Activated T-cell treated with anti-CD3 and anti-CD28 coated beads, Interleukin-2, amount 50 U/mL, for 4 hours (primary cell): ENCODE measurements at places on chromosomes 1 and 21. TPM values are rescaled to one million over a fixed set of nuclear protein-coding genes. Genes with fewer than 3 reads are reported as not detected.

DNA sequence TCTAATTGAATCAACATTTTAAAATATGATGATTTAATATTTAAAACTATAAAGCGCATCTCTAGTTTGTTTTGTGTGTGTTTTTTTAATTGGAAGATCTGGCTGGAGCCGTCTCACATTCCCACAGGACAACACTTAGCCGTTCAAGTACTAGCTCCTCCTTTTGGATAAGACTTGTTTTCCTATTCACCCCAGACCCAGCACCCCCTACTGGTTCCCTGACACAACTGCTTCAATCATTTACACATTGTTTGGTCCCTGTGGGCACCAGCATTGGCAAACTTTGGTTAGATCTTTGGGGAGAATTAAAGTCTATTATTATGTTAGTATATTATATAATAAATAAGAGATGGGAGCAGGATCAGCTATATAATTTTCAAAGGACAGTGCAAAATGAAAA, 34.5 kb downstream of the TYW3 start:
- no peak for DNase-seq

DNA sequence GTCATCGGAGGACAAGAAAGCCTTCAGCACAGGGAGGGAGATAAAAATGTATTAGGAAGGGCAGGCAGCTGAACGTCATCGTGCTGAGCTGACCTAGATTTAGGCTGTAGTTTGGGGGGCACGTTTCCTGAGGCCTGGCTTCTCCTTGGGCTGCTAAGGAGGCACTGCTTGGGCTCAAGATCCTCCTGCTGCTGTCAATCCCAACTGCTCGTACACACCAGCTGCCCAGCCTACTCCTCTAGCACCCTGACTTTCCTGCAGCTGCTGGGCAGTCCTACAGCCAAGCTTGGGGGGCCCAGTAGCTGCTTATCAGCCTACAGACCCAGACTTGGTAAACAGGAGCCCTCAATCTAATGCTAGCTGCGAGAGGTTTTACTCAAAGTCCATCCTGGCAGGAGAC, 6.2 kb downstream of the TMEM35B start:
- no peak for DNase-seq

DNA sequence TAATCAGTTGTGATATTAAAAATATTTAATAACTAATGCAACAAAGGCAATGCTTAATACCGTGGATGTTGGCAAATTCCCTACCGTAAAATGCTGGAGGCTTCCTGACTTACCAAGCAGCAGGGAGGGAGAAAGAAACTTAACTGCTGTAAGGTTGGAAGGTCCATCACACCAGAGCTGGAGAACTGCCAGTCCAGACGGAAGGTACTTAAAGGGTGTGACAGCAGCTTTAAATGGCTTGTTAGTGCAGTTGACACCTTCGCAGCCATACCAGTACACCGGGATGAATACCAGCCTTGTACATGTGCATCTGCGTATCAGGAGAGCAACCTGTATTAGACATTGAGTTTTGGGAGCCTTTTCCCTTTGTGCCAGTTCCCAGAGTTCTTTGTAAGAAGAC, 269.5 kb upstream of the NCAM2 start:
- no peak for DNase-seq

Gene AKR7A3
- 1.3 TPM for total RNA-seq

DNA sequence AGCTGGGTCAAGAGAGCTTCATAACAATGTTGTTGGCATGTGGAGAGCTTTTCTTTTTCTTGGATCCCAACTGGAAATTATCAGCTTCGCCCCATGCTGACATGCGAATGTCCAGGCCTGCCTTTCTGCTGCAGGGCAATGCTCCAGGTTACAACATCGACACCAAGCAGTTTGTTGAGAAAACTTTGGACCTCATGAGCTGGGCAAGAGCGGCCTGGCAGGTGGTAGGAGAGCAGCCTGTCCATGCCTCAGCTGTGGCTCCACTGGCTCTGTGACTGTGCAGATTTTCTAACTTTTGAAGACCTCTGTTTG, 41.4 kb downstream of the MTARC1 start:
- DNase-seq: no peak

DNA sequence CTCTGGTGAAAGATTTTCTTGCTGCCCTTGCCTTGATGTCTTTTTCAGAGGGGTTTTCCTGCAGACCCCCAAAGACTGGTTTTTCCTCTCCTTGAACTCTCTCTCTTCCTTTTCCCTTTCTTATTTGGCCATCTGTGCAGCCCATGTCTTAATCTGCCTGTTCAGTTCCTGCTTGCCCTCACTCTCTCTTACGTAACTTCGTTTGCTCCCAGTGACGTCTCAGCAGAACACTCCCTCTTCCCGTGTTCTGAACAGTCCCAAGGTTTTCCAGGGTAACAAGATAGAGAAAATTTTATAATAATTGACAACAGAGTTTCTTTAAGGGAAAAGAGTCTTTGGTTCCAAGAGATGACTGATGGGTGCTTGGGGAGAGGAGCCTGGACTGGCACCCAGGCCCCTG, 109.1 kb upstream of the LMO4 start:
- DNase-seq: no peak

DNA sequence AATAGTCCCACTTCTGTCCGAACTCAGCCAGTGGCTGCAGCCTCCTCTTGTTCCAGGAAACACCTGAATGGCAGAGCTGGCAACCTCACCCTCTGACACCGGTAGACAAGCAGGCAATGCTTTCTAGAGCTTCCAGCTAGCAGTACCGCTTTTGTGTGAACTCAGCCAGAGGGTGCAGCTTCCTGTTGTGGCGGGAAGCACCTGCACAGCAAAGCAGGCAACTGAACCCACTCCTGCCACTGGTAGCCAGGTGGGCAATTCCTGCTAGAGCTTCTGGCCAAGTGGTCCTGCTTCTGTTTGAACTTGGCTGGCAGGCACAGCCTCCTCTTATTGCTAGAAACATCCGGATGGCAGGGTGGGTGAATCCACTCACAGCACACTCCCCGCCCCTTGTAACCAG, 40.1 kb upstream of the TMPRSS15 start:
- DNase-seq: no peak

Gene KCNK2
- total RNA-seq: not detected

Gene KRTAP12-2
- total RNA-seq: not detected

Gene ADGRL2
- 0.14 TPM for total RNA-seq

Gene SLC9C2
- not detected for total RNA-seq

DNA sequence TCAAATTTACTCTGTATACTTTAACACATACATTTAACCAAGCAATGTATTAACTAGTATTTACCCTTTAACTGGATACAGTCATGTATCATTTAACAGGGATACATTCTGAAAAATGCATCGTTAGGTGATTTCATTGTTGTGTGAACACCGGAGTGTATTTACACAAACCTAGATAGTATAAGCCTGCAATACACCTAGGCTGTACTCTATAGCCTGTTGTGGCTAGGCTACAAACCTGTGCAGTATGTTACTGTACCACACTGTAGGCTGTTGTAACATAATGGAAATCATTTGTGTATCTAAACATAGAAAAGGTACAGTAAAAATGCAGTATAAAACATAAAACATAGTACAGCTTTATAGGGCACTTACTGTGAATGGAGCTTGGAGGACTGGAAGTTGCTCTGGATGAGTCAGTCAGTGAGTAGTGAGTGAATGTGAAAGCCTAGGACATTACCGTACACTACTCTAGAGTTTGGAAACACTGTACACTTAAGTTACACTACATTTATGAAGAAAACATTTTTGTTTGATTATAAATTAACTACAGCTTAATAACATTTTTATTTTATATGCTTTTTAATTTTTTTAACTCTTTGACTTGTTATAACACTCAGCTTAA, 21.3 kb downstream of the RGS4 start:
- DNase-seq: no peak
